ENCODE measurements at places on chromosomes 6 and 20.

GRCh38 chr6:36131511-36132245 lies 1.4 kb downstream of the MAPK13 start:
- no peak for DNase-seq

DNA sequence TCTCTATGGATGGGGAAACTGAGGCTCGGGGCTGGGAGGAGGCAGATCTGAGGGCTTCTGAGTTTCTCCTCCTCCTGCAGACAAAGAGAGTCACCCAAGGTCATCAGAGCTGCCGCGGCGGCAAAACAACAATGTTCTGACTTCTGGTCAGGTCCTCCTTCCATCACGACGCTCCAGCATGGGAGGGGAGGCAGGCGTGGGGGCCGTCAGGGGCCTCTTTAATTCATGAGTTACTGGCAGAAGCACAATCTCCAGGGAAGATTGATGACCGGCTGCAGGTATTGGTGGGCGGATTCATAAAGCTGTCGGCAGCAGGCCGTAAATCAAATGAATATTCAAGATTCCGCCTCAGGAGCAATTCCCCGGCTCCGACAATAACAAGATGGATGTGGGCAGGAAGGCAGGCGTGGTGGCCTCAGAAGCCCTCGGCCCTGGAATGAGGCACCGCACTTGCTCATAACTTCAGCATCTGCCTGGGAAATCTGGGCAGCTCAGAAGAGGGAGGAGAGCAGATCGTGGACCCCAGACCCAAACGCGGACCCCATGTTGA lies 19.1 kb downstream of the PCK1 start:
- DNase-seq = no peak

- DNase-seq = no peak
Observed at GRCh38 chr20:8318965-8319625, 187.0 kb downstream of the PLCB1 start.

DNA sequence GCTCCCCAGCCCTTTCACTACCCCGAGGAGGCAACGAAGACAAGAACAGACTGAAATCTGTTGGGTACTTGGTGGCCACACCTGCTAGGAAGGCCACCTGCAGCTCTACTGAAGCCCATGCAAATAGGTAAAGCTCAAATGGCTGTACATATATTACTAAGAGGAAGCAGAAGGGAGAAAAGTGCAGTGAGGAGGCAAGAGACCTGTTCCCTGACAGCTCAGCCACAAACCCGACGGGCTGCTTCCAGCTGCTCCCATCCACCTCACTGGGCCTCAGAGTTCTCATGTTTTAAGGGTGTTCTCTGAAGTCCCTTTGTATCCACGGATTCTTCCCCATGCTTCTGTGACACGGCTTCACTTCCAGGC lies 24.6 kb downstream of the TRAM2 start:
- DNase-seq = no peak

DNA sequence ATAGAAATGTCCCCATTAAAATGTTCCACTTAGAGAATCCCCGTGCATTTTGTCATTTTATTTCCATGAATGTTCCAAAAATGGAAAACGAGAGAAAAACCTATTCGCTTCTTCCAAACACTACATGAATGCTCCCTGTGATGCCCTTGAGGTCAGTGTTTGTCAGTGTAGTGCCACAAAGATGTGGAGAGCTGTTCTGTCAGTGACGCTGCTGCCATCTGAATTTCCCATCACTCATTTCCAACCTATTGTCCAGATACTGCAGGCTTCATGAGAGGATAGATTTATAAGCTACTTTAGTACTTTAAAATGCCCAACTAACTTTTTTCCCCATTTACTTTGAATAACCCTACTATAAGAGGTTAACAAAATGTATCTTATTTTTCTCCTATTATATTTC lies 335.8 kb downstream of the CDKAL1 start:
- no peak for DNase-seq

GRCh38 chr20:54362283-54362682 lies 113.1 kb upstream of the DOK5 start:
- no peak for DNase-seq

DNA sequence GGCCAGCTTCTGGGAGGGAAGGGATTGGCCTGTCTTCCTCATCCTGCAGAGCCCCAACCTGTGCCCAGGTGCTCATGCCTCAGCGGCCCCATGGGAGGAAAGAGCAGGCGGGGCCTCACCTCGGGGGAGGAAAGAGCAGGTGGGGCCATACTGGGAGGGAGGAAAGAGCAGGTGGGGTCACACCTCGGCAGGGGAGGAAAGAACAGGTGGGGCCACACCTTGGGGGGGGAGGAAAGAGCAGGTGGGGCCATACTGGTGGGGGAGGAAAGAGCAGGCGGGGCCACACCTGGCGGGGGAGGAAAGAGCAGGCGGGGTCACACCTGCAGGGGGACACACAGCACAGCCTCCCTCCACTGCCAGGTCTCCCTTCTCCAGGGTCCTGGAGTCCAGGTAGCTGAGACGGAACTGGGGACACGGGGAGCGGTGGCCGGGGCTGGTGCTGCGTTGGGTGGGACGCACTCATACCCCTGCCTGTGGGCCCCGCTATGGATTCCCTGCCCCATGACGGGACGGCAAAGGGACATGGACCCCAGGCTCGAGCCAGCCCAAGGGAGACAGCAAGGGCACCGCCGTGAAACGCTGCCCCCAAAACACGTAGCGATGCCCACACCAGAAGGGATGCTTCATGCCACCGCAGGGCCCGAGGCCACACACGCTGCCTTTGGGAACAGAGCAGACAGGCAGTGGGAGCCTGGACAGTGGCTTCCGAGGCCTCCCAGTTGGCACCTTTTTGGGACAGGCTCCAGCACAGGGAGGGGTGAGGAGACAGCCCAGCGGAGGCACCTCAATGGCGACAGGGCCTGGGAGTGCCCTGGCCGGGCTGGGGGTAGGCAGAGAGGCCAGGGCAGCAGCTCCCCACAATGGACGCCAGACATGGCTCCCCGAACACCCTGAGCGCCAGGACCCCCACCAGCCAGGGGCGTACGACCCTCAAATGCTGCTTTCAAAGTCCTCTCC lies 43.3 kb upstream of the CHRNA4 start:
- no peak for DNase-seq

DNA sequence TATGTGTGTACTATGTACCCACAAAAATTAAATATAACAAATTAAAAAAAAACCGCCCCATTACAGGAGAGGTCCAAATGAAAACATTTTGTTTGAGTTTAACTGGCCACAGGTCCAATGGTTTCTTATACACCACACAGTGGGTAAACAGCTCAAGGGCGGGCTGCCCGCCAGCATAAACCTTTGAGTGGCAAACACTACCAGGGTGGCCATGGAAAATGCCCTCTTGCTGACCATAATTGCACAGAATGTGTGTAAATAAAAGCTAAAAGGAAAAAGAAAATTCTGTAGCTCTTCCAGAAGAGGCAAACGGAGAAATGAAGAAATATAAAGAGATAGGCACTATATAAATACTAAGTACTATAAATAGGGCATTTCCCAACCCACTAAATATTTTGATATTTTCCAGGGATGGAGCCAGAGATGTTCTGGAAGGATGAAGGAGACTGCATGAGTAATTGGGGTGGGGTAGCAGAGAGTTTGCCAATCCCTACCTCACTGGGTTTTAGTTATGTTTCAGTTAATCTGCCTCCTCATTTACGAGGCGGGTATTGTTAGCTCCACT lies 1.1 kb upstream of the CDC5L start:
- DNase-seq = no peak

DNA sequence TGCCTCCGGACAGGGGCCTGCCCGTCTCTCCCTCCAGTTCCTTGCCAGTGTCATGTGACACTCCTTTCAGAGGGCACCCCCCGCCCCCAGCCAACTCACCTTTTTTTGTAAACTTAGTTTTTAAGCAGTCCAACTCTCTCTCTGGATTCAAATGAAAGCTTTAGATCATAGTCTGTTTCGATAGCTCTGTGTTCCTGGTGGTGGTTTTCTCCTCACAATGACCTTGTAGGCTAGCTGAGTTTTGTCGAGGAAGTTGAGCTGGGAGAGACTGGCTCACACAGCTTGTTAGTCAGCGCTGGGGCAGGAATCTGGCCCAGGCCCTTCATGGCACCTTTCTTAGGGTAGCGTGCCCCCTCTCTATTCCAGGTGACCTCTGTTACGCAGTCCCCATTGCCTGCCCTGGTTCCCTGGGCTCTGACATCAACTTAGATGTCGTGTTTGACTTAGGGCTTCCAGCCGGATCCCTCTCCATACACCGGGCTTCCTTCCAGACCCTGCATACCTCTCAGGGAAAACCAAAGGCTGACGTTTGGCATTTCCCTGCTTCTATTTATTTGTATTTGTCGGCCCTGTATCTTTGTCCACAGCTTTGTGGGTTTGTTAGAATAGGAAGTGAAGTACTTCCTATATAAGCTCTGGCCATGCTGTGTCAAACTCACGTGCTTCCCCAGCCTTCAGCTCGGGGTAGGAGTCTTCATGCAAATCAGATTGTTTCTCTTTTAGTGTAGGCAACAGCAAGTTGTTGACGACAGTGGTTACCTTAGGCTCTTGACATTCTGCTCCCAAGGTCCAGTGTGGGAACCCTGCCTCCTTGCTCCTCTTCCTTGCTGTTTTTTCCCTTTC lies 12.7 kb downstream of the IGF2R start:
- no peak for DNase-seq
